H4 (cell line): ENCODE measurements at places on chromosomes 5 and 9. TPM values are rescaled to one million over a fixed set of nuclear protein-coding genes. Genes with fewer than 3 reads are reported as not detected.

DNA sequence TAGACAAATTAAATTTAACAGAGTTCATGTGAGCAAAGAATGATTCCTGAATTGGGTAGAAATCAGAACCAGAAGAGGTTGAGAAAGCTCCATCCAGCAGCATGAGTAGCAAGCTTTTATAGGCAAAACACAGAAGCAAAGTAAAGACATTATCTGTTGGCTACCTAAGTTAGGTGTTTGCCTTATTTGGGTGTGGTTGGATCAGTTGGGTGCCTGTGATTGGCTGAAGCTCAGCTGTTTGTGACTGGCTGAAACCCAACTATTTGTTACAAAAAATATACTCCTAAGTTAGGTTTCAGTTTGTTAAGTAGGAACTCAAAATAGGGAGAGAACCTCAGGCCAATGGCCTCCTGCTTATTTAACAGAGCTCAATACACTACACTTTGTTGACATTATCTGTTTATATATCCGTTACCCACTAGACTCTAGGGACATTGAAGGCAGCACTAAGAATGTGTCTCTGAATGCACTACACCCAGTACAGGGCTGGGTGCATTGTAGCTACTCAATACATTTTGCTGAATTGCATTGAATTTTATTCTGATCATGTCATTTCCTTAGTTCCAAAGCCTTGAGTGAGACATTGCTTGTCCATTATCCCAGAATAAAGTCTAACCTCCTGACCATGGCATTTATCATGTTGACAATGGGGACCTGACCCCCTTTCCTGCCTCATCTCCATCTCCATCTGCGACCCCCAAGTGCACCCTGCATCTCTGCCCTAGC is 98.7 kb downstream of the CCDC192 start:
- peak; percentile 17 for DNase-seq

The FAM151B gene
- total RNA-seq: 0.55 and 2.4 TPM in 2 replicates

The PCDHGA6 gene
- total RNA-seq: 0.97 and 1.5 TPM in 2 replicates

DNA sequence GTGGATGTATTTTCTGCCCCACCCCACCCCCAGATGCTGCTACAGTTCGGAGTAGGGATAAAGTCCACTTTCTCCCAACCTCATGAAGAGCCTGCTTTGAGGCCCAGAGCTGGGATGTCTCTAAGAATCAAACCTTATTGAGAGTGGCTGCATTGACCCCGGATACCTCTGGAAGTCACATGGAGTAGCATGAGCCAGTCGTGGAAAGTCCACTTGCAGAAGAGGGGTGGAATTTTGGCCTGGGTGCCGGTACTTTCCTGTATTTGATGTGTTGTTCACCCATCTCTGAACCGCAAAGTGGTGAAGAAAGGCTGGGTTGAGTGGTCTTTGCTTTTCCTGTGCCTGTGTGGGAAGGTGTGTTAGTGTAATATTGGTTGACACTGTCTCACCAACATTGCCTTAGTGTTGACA is 3.7 kb downstream of the OTULIN start:
- DNase-seq: no peak

The INSL6 gene
- not detected in 2 replicates for total RNA-seq

DNA sequence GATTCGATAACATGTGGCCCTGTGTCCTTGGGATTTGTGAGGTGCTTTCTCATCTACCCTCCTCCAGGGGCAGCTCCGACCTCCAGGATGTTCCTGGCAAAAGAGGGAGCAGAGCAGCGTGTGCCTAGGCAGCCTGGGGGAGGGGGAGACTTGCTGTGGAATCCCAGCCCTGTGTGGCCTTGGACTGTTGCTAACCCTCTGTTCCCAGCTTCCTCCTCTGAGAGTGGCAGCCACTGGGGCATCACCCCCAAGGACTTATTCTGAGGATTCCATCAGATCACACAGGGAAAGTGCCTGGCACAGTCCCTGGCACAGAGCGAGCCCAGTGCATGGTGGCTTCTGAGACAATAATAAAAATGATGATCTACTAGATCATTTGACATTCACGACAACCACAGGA is 265.1 kb upstream of the MVB12B start:
- no peak for DNase-seq

The C5orf52 gene
- total RNA-seq: not detected in 2 replicates

The PCDHGA5 gene
- 0.49 and 0.50 TPM in 2 replicates for total RNA-seq

GRCh38 chr9:35972093-35972492 is 14.1 kb upstream of the OR2S2 start:
- no peak for DNase-seq

DNA sequence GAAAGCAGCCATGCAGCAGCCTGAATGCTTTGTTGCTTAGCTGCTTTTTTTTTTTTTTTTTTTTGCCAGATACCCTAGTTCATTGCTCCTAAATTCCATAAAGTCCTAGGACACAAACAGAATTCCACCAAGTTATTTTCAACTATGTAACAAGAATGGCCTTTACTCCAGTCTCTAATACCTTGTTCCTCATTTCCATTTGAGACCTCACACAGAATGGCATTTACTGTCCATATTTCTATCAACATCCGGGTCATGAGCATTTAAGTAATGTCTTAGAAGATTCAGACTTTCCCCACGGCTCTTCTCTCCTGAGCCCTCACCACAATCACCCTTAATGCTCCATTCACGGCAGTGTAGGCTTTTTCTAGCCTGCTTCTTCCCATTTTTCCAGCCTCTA is 31.7 kb upstream of the FBXW11 start:
- no peak for DNase-seq

The PDCD1LG2 gene
- total RNA-seq: 1.9 TPM in 1 of 2 replicates, not detected in the other

DNA sequence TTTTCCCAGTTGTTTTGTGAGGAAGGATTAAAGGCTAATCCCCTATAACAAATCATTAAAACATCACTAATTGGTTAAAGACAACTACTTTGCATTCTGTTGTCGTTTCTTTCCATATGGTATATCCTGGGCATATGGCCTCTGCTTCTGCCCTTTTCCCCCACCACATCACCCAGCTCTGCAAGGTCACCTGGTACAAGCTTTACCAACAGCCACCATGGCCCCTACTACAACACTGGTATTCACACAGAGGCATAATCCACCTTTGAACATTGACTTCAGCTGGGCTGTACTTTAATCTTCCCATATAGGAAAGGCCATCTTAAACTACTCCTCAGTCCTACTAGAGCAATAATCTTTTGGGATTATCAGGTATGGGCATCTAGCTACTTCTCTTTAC is 866.1 kb downstream of the TLE4 start:
- DNase-seq: no peak

DNA sequence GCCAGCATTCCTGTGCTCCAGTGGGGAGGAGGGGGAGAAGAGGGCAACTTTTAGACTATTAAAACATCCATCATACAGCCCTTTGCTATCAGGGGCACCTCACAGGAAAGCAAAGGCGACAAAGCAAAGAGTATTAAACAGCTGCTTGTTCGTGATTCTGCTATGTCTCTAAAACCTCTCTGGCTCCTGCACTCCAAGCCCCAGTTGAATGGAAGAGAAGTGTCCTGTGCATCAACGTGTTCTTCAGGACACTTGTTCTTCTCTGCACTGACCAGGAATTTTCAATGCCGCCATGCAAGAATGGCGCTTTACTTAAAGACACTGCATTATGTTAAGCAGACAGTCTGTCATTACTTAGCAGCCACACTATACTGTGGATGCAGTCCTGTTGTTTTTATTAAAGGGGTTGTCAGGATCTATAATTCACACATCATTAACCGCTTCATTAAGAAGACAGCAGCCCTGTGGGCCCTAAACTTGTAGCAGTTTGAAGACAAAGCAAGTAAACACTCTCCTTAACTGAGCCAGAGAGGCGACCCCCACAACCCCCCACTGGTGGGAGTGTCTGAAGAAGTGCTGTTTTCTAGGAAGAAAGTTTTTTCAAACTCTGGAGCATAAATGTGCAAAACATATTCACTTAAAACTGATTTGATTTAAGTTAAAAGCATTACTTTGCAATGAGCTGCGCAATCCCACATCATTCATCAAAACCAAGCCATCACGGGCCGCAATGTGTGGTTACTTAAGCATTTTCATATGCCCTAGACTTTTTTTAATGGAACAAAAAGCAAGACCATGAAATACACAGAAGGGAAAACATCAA is 164.5 kb downstream of the ZNF608 start:
- DNase-seq: no peak

The LRRC14B gene
- not detected in 2 replicates for total RNA-seq

The LCN15 gene
- not detected in 2 replicates for total RNA-seq

The BARHL1 gene
- total RNA-seq: not detected in 2 replicates

DNA sequence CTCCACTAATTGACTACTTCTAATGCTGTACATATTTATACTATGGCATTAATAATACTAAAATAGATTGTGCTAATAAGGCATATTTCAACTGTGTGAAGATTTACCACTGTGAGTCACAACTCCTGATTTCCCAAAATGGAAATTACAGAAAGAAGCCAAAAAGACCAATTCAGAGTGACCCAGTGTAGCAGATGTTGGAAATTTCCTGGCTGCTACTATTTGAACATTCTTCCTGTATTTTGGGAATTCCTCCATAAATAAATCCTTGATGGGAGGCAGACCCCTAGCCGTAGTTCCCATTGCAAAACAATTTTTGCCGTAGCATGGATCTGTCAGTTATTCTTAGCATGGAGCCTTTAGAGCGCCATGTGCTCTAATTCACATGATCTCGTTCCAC is 11.4 kb upstream of the PRUNE2 start:
- DNase-seq: no peak

- no peak for DNase-seq
Observed at GRCh38 chr9:133717113-133718031, 20.8 kb downstream of the SARDH start.

DNA sequence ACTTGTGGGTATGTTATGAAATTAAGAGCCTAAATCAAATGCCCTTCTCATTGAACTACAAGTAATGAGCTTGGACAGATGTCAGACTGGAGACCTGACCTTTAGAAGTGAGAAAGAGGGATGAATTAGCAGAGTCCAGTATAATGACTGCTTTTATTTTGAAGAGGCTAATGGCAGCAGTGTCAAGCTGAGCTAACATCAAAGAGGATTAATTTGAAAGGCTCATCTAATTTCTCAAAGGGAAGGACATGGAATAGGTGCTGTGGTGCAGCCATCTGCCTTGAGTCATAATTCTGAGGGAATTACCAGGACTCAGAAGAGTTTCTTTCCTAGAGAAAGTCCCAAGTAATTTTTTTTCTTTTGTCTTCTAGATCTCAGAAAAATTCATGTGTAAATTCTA is 57.6 kb downstream of the FAM81B start:
- DNase-seq: no peak

The ZMAT2 gene
- 73.5 and 95.8 TPM in 2 replicates for total RNA-seq

The MSMP gene
- not detected in 2 replicates for total RNA-seq
